ENCODE measurements at places on chromosomes 6 and 20. TPM values are rescaled to one million over a fixed set of nuclear protein-coding genes. Genes with fewer than 3 reads are reported as not detected.

The LYRM4 gene
- 33.5 TPM for total RNA-seq

The ERVFRD-1 gene
- total RNA-seq, result 0.18 TPM

The MAPK13 gene
- 70.3 TPM for total RNA-seq

The OVOL2 gene
- 16.2 TPM for total RNA-seq

The ZSCAN31 gene
- total RNA-seq, result 13.9 TPM

DNA sequence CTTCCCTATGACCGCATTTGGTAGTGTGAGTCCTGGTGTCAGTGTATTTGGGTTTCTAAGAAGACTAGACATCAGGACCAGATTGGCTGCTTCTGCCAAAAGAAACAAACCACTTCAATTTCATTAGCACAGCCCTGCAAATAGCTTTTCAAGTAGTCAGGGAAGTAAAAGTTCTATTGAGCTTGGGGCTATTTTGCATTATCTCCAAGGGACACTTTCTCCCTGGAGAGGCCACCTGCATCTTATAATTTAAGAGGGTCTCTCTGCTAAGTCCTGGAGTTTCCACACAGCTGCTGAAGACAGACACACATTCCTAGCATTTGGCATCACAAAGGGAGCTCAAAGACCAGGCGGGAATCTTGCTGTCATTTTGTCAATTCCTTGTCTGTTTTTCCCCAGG, 141.2 kb downstream of the BMP2 start:
- DNase-seq, result no peak

GRCh38 chr20:48691523-48691922, 136.3 kb downstream of the PREX1 start:
- no peak for DNase-seq

- no peak for DNase-seq
These were observed 34.9 kb downstream of the ZNF341 start for GRCh38 chr20:33766686-33767085.

GRCh38 chr20:18057101-18057993, at the start of gene OVOL2:
OVOL2 (minus strand) TSS chr20:18057916; CDS start chr20:18057634, 282 bp downstream.
- peak; percentile 89 for DNase-seq

DNA sequence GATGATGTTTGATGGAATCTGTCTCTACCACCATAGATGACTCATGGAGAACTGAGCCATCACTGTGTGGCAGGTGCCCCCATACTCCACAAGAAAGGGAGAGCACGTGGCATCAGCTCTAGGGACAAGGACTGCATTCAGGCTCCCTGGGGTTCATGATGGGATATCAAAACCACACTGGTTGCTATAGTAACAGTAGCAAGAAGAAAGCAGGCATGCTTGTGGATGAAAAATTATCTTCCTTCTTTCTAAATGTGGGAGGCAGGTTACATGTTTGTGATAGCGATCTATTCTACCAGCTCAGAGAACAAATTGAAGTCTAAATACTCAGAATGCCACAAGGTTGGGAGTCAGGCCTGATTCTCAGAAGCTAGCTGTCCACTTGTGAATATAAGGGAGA, 224.2 kb downstream of the ARHGAP18 start:
- DNase-seq, result no peak

DNA sequence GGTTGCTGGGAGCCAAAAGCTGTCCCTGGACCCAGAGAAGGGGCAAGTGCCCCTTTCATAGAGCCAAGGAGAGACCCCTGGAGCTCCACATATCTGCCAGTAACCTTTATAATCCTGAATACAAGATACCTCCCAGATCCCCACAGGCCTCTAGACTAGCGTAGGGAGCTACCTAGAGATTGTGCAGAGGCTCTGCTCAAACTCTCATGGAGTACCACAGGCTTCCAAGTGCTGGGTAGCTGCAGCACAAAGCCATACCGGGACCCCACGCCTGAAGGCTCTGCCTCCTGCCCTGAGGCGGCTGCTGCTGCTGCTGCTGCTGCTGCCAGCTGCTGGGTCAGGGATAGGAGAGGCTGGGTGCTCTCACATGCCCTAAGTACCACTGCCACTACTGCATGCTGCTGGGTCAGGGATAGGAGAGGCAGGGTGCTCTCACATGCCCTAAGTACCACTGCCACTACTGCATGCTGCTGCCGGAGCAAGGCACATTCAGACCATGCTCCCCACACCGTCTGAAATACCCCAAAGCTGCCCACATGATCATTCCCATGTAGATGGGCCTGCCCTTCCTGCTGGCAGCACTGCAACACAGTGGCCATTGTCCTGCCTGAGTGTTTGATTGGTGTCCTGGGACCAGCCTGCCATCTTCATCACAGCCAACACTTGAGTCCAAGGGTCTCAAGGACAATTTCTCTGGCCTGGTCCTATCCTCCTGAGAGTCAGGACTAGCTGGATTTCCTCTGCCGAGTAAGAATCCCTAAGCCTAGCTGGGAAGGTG, 1434.3 kb upstream of the ADGRB3 start:
- no peak for DNase-seq

DNA sequence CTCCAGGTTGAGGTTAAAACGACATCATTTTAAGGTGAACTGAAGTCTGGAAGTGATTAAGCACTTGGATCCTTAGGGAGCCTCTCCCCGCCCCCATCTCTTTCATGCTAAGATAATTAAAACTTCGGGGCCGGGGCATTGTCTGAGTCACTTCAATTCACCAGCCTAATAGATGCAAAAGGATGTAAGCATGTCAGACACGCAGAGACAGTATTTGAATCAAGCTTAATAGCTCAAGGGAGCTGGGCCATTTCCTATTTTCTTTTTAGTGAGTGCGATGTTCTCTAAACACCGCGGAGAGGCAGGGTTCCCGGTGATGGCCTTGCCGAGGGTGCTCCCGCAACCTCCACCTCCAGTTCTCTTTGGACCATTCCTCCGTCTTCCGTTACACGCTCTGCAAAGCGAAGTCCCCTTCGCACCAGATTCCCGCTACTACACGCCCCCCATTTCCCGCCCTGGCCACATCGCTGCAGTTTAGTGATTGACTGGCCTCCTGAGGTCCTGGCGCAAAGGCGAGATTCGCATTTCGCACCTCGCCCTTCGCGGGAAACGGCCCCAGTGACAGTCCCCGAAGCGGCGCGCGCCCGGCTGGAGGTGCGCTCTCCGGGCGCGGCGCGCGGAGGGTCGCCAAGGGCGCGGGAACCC, 516 bp upstream of the IRF4 start:
- DNase-seq, result peak; percentile 43

- no peak for DNase-seq
These were observed 42.5 kb downstream of the LYRM2 start for GRCh38 chr6:89596056-89596455.

DNA sequence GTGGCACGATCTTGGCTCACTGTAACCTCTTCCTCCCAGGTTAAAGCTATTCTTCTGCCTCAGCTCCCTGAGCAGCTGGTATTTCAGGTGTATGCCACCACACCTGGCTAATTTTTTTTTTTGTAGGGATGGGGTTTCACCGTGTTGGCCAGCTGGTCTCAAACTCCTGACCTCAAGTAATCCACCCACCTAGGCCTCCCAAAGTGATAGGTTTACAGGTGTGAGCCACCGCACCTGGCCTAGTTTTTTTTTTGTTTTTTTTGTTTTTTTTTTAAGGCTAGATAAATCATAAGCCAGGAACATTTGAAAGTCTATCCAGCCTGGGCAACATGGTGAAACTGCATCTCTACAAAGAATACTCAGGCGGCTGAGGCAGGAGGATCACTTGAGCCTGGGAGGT, 10.9 kb downstream of the RRP36 start:
- DNase-seq, result no peak

- DNase-seq, result no peak
These were observed 7.9 kb upstream of the PABPC1L start for GRCh38 chr20:44901974-44902373.

- DNase-seq, result no peak
These were observed 329.1 kb downstream of the LAMA2 start for GRCh38 chr6:129212081-129212480.
